Skin of body (tissue), 3 donors: ENCODE measurements at places on chromosomes 3 and 15. TPM values are rescaled to one million over a fixed set of nuclear protein-coding genes. Genes with fewer than 3 reads are reported as not detected.

DNA sequence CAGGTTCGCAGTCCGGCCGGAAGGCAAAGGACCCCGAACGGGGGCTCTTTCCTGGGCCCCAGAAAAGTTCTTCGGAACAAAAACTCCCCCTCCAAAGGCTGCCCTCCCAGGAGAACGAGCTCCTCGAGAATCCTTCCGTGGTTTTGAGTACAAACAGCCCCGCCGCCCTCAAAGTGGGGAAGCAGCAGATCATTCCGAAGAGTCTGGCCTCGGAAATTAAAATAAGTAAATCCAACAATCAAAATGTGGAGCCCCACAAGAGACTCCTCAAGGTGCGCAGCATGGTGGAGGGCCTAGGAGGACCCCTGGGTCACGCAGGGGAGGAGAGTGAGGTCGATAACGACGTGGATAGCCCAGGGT is 1.3 kb downstream of the ARHGEF26 start:
- no peak for DNase-seq

GP9 gene
- total RNA-seq, result 0.49 TPM

DNA sequence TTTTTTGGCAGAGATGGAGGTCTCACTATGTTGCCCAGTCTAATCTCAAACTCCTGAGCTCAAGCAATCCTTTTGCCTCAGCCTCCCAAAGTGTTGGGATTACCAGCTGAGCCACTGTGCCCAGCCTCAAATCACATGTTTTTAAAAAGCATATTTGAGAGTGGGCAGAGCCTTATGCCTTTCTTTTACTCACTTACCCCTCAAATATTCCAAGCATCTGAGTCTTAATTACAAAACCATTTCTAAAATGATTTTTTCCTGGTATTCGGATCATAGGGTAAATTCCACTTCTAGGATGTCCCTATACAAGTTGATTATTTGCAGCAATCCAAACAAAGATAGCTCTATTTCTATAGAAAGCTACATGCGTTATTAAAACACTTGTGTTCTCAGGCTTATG is 106.1 kb downstream of the RFTN1 start:
- DNase-seq, result no peak

- DNase-seq, result no peak
Measured at GRCh38 chr3:132134611-132135010, 99.8 kb upstream of the CPNE4 start.

DNA sequence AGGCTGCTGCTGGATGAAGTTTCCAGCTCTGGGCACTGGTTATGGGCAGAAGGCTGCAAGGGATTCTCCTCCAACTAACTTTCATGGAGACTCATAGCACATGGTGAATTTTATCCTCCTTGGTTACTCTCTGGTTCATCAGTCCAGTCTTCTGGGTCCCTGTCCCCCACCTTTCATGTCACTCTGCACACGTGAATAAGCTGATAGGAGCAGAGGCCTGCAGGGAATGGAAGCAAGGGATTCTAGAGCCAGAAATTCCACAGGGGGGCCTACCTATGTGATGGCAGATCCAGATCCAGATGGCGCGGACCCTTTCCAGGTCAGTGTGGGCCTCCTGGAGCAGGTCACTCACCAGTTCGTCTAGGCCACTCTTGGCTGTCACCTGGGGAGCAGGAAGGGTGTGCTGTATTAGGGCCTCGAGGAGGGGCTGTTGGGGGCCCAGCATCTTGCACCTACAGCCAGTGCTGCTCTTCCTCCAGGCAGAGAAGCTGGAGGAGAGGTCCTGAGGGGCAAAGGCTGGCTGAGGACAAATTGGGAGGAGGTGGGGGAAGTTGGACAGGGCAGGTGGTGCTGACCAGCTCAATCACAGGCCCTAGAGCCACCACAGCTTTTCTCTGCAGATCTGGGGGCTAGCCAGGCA is 30.2 kb downstream of the KY start:
- DNase-seq, result no peak

ONECUT1 gene
- total RNA-seq, result not detected

GRCh38 chr3:66582721-66583423 is 82.0 kb upstream of the LRIG1 start:
- no peak for DNase-seq

ZNF860 gene
- 0.89 TPM for total RNA-seq

RASGRF1 gene
- total RNA-seq, result 0.30 TPM

GRM2 gene
- 0.10 TPM for total RNA-seq

GRCh38 chr3:158768361-158768787 is 33.5 kb upstream of the MFSD1 start:
- peak; percentile 17 for DNase-seq

DNA sequence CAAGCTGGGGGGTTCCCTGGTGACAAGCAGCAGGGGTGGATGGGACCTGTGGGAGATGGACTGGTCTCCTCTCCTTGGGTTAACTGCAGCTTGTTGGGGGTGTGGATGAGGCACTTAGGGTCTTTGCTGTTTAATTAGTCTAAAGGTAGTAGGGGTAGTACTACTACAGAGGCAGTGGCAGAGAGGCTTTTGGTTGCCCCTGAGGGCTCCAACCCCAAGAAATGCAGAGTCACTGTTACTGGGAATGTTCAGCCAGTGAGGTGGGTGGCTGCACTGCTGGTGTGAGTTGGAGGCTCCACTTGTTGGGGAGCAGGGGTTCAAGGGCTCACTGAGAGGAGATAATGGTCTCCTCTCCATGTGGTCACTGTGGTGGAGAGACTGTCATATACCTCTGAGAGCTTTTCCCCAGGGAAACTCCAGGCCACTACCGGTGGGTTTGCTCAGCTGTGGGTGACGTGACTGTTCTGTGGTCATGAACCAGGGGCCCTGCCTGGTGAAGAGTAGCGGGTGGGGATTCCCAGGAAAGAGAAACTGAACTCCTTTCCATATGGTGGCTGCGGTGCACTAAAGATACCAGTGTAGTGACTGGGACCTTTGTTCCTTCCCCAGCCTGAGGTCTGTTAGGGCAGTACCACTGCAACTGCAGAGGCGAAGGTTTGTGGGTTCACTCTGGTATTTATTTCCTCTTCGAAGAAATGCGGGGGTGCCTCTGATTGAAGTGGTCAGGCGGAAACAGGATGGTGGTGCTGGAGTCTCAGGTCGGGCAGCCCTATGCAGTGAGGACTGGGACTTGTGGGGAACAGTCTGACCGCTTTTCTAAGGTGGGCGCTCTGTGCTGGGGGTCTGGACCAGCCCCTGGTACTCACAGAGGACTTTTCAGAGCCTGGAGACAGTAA is 68.9 kb upstream of the TNFSF10 start:
- no peak for DNase-seq

DNA sequence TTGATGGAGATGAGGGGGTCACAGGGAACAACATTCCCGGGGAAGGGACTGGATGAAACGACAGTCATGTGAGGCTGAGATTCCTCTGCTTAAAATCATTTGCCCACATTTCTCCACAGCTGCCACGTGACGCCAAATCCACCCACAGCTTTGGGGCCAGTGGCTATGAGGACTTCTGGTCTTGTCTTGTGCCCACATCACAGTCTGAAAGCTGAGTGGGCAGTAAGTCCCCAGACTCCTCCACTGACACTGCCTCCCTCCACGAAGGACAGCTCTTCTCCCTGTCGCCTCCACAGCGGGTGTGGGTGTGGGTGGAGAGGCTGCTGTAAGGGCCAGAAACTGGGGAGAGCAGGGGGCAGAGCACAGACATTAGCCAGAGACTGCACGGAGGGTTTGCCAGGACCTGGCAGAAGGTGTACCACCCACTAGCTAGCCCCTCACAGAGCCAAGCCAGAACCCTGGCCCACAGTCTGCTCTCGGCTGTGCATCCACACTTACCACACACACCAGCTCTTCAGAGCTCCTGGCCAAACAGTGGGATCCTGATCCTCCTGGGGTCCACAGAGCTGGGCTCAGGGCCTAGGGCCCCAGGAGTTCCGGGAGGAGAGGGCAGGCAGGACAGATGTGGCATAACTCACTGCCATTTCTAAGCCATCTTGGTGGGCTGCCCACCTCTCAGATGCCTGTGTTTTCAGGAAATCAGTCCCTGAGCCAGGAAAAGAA is 24.2 kb downstream of the RAB6B start:
- DNase-seq, result no peak

- no peak for DNase-seq
Measured at GRCh38 chr3:127489357-127489756, 101.2 kb downstream of the TPRA1 start.

- no peak for DNase-seq
Measured at GRCh38 chr3:32175607-32176197, 62.8 kb upstream of the CMTM8 start.

- DNase-seq, result no peak
Measured at GRCh38 chr3:193774916-193775285, 181.9 kb downstream of the OPA1 start.

- DNase-seq, result peak; percentile 77
Measured at GRCh38 chr3:151989621-151990020, 116.2 kb downstream of the SUCNR1 start.

- DNase-seq, result no peak
Measured at GRCh38 chr3:135172191-135172869, 377.3 kb downstream of the EPHB1 start.

TRH gene
- total RNA-seq, result not detected
